ENCODE measurements at places on chromosomes 4 and X.

GRCh38 chr4:148292686-148293085 is 149.5 kb downstream of the NR3C2 start:
- DNase-seq, result no peak

DNA sequence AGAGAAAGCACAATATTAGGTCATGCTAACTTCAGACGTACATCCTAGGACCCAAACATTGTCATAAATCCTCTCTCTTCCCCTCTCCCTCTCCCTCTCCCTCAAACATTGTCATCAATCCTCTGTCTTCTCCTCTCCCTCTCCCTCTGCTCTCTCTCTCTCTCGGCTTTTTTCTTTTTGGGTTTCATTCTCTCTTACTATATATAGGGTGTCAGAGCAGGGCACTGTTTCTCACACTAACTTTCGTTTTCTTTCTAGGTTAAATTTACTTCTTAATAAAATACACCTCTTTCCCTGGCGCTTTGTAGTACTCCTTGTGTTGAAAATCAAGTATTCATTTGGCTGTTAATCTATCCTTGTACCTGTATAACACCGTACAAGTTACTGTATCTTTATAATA is 37.0 kb upstream of the HERC5 start:
- DNase-seq, result no peak

GRCh38 chrX:97200454-97200853 is 316.7 kb downstream of the RPA4 start:
- peak; percentile 67 for DNase-seq

GRCh38 chr4:62256479-62256878 is 1056.4 kb downstream of the ADGRL3 start:
- DNase-seq, result no peak

DNA sequence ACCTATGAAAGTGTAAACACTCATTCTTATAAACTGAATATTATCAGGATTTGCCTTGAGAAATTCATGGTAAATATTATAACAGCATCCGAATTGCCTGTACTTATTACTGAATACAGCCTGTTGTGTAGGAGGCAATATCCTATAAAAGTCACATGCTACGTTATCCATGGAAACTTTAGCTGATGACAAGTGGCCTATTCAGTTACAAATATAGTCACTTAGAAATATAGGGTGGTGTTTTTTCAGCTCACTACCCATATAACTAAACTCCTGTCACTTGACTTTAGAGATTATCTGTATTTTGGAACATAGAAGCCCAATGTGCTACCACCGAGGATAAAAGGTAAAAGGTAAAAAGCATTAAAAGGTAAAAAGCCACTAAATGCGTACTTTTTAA is 493.4 kb downstream of the INPP4B start:
- DNase-seq, result no peak

DNA sequence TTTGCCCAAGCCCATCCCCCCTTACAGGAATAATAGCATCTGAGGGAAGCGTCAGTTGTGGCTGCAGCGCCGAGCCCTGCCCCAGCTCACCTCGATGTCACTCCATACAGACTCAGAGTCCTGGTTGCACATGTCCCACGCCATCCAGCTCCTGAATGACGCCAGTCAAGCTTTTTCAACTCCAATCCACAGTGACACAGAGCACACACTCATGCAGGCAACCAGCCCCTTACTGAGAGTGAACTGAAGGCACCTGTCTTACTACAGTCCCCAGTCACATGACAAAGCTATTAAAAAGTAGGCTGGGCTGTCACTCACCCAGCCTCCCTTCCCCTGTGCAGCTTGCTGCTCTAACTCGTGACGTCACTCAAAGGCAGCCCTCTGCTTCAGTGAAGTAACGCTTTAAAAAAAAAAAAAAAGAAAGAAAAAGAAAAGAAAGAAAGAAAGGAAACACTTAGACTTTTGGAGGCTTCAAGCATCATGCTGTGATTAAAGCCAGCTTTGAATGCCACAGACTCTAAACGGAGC is at the start of gene PPARGC1A:
Gene PPARGC1A (minus strand): TSS at position 234 of the 528 bp plus-strand sequence. CDS start 90 bp downstream, at position 144.
- DNase-seq, result peak; percentile 66

DNA sequence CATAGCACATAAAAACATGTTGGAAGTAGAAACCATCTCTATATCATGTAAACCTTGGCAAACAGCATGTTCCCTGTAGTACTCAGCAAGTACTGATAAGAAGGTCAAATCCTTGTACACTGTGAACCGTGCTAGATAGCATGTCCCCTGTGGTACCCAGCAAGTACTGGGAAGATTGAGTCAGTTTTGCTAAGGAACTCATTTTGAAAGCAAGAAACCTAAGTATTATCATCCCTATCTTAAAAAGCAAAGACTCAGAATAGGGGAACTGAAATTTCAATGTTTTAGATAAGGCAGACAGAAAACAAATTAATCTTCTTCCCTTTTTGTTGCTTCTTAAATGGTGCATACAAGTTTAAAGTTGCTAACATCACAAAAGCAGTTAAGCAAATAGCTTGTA is 180.2 kb downstream of the RBM46 start:
- no peak for DNase-seq

All from WERI-Rb-1 (cell line).